Left hindlimb (tissue), 1 donor: ENCODE measurements at places on chromosomes 4 and X.
A peak's percentile ranks its signal among the peaks of the same experiment; 100 is the strongest.

GRCh38 chr4:157509341-157509740 is 288.8 kb downstream of the GRIA2 start:
- no peak for DNase-seq

- no peak for DNase-seq
Measured at GRCh38 chrX:129747533-129747932, 8.8 kb downstream of the XPNPEP2 start.

DNA sequence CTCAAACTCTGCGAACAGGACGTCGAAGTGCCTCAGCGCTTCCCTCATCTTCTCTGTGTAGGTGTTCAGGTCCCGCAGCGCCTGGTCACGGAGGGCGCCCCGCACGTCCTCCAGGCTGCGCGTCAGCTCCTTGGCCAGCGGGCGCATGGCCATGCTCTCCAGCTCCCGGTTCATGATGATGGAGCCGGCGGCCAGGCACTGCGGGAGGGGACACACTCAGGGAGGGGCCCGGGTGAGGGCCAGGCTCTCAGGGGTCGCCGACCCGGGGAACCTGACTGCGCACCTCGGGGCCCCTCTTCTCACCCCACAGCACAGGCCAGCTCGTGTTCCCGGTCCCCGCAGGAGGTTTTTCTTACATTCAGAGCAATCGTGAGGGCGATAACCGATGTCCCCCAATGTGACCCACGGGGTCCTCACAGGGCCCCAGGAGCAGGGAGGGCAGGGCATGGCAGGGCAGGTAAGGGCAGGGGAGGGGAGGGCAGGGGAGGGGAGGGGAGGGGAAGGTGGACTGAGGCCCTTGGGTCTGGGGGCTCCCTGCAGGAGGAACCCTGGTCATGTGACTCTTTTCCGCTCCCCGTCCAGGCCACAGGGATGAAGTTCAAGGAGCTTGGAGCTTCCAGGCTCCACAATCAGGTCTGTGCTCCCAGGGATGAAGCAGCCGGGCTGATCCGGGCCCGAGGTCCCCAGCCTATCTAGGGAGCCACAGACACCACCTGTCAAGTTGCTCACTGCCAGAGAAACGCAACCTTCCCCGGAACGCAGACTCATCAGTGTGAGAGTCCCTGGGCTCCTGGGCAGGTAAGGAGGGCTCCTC is 77.8 kb upstream of the MXD4 start:
- no peak for DNase-seq

DNA sequence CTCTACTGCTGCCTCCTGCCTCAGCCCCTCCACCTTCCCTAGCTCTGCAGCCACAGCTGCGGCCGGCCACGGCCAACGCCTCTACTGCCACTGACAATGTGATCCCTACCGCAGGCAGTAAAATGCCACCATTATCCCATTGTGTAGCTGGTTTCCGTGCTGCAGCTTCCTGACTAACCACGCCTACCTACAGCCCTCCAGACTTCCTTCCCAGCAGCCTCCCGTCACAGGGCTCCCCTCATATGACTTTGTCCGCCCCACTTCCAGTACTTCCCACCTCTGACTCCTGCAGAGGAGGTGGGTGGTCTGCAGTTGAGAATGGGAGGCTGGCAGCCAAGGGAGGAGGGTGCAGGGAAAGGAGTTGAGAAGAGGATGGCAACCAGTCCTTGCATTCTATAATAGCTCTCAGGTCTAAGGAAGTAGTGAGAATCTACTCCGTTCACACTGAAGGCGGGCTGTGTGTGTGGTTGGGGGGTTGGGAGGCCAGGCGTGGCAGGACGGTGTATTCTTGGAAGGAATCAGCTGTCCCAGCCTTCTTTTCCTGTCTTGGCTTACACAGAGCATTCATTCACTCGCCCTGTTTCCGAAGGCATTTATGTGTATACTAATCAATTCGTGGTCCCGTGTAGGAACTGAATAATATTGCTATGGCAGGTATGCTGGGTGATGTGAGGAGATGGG is 33.1 kb upstream of the USP51 start:
- peak; percentile 21 for DNase-seq

- DNase-seq = no peak
Measured at GRCh38 chr4:56433280-56433679, 2.1 kb downstream of the PPAT start.
